Skin of body (tissue), 3 donors: ENCODE measurements at places on chromosomes 2 and 18. TPM values are rescaled to one million over a fixed set of nuclear protein-coding genes. Genes with fewer than 3 reads are reported as not detected.

- DNase-seq: no peak
Observed at GRCh38 chr2:201858281-201859184, 52.2 kb downstream of the CDK15 start.

FMNL2 gene
- total RNA-seq: 43.7 TPM

DNA sequence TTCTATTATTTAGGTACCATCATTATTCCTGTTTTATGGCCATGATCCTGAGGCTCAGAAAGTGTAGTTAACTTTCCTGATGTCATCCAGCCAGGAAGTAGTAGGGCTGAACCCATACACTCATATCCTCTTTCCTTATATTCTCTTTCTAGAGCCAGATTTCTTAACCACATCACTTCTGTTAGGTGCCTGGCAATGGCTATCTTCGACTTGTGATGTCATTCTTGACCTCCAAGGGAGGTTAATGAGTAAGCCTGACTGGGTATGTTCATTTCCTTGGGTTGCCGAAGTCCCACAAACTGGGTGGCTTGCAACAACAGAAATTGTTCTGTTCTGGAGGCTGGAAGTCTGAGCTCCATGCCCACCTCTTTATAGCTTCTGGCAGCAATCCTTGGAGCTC lies 43.4 kb downstream of the ITGB6 start:
- DNase-seq: no peak

GRCh38 chr2:85905187-85905666 lies 16.4 kb upstream of the ST3GAL5 start:
- peak; percentile 27 for DNase-seq

DNA sequence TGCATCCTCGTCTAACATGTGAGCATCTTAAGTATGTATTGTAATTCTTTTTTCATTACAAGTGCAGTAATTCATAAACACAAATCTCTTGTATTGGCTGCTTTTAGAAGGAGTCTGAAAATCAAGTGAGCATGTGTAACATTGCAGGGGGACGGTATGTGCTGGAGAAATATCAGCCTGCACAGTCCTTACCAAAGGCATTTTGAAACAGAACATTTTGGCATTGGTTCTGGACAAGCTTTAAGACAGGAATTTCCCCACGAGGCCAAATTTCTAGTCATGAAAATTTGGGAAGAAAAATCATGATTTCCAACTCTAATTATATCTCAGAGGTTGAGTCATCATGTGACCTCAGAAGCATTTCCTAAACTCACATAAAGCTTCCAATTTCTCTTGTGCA lies 24.7 kb upstream of the NRP2 start:
- DNase-seq: peak; percentile 96

GRCh38 chr2:104431701-104432121 lies 422.2 kb upstream of the POU3F3 start:
- DNase-seq: no peak

DNA sequence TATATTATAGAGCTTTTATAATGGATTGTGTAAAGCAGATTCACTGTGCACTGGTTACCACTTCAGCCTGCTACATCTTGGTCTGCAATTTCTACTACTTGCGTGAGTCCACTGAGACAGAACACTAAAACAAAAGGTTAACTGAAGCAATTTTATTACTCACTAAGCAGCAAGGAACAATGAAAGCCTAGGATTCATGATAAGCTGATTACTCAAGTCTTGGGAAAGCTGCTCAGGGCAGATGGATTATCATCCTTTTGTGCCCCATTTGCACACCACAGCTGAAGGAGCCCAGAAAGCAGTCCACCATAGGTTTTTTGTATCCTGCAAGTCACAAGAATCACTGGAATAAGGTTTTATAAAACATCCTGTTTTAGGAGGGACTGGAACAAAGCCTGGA lies 1215.2 kb upstream of the TMEFF2 start:
- no peak for DNase-seq

HOXD8 gene
- 17.0 TPM for total RNA-seq

DNA sequence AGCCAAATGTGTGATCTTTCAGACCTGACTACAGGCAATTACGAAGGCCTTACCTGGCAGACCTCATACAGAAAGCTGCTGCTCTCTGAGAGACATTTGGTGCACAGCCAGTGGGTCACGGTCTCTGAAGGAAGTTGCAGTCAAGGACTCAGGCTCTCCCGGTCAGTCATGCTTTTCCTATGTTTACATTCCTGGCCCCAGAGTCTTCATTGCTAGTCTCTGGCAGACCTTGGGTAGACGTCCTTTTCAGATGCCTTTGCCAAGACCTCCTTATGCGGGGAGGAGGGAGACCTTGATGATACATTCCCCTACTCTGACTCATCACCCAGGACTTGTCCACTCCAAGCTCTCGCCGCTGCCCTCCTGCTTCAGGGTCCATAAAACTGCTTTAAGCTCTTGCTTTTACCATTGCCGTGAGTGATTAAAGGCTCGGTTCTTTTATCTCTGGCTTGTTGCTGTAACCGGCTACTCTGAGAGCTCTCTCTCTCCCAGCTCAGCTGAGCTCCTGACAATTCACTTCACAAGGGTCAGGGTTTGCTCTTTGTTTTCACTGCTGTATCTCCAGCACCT lies 62.0 kb upstream of the SLC35F5 start:
- DNase-seq: no peak

DNA sequence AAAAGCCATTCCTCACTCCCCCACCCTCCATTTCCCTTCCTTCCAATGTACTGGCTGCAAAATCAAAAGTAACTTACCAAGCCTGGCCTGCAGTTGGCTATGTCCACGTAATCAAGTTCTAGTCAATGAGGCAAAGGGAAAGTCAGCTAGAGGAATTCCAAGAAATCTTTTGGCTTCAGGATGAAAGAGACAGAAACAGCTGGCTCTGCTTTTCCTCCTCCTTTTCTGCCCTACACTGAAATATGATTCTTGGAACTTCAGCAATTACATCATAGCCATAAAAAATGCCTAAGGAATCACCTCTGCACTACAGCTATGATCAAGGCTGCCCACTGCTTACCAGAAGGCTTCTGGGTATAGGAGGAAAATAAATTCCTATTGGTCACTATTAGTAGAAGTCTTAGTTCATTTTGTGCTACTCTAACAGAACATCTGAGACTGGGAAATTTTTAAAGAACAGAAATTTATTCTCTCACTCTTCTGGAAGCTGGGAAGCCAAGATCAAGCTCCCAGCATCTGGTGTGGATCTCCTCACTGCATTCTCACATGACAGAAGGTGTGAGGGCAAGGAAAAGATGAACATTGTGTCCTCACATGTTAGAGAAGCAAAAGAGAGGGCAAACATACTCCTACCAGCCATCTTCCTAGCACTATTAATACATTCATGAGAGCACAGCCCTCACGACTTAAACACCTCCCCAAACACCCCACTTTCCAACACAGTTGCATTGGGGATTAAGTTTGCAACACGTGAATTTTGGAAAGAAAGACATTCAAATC lies 219.9 kb downstream of the TMX3 start:
- peak; percentile 55 for DNase-seq
